HCEC 1CT (cell line): ENCODE measurements at places on chromosomes 3 and 15.

GRCh38 chr3:183548262-183548769 is 7.2 kb downstream of the KLHL6 start:
- DNase-seq: peak; percentile 35

GRCh38 chr3:174495928-174496327 is 363.2 kb upstream of the NAALADL2 start:
- peak; percentile 17 for DNase-seq

GRCh38 chr15:70169147-70169546 is 71.4 kb upstream of the TLE3 start:
- DNase-seq: no peak

DNA sequence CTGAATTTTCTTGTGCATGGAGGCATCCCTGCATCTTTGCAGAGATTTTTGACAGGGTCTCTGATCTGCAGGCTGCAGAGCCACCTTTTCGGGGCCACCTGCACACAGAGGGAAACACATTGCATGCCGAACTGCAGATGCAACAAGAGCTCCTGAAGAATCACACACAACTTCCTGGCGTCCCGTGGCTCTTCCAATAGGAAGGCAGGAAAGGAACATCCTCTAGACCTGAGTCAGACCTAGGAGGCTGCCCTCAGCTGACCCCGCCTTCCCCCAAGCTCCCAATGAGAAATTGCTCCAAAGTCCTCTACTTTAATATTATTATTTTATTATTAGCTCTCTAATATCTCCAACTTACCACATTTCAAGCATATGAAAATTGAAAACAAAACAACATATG is 213.2 kb upstream of the ARRDC4 start:
- no peak for DNase-seq

- no peak for DNase-seq
Observed at GRCh38 chr3:98662699-98663098, 69.3 kb upstream of the CPOX start.

DNA sequence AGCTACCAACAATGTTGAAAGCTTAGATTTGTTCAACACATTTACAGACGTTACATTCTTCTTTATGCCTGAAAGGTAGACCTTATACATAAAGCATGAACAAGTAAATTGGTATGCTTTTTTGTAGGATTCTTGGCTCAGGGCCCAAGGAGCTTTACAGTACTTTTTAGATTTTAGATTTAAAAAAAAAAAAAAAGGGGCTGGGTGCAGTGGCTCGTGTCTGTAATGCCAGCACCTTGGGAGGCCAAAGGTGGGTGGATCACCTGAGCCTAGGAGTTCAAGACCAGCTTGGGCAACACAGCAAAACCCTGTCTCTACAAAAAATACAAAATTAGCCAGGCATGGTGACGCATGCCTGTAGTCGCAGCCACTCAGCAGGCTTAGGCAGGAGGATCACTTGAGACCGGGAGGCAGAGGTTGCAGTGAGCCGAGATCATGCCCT is 39.7 kb downstream of the MEF2A start:
- DNase-seq: no peak

DNA sequence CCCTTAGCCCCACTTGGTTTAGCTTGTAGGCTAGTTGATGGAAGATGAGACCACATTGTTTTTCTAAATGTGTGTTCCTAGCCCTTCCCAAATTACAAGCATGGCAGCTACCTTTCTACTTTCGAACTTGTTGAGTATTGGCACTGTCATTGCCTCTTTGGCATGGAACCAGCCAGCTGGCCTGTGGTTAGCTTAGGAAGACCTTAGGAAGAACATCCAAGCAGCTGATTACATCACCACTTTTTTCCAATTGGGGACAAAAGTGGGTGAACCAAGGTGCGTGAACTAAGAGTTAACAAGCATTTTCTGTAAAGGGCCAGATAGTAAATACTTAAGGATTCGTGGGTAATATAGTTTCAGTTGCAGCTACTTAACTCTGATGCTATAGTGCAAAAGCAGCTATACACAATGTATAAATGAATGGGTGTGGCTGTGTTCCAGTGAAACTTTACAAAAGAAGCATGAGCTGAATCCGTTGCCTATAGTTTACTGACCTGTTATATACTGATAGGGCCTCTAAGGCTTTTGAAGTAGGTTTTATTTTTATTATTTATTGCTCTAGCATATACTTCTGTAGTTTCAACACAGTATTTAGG is 8.5 kb downstream of the KLHL18 start:
- DNase-seq: no peak

GRCh38 chr3:64686446-64686908 is 1.3 kb downstream of the ADAMTS9 start:
- DNase-seq: peak; percentile 35

GRCh38 chr3:35187908-35188307 is 451.4 kb upstream of the ARPP21 start:
- no peak for DNase-seq

DNA sequence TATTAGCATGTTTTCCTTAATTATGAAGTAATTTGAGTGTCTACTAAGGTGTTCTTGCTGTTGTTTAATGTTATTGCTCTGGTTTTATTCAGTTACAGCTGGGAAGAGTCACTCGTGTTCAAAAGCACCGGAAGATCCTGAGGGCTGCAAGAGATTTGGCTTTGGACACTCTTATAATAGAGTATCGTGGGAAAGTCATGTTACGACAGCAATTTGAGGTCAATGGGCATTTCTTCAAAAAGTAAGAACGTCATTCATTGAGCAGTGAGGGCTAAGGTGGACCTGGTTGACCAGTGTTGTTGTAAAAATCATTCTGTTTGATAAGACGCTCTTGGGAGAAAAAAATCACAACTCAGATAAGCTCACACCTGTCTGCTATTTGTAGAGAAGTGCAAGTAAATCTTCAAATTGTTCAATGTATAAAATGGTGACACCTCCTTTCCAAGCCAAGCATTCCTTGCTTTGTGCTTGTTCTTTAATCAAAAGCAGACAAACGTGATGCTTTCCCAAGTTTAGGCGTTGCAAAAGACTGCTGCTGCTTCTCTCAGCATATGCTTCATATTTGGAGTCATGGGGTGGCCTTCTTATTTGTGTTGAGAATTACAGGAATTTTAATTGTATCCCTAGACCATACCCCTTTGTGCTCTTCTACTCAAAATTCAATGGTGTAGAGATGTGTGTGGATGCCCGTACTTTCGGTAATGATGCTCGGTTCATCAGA is 44.2 kb downstream of the SETD5 start:
- no peak for DNase-seq

- DNase-seq: no peak
Observed at GRCh38 chr3:171508206-171508605, 48.0 kb upstream of the TNIK start.

- peak; percentile 40 for DNase-seq
Observed at GRCh38 chr3:113496924-113497323, 18.0 kb downstream of the SPICE1 start.

DNA sequence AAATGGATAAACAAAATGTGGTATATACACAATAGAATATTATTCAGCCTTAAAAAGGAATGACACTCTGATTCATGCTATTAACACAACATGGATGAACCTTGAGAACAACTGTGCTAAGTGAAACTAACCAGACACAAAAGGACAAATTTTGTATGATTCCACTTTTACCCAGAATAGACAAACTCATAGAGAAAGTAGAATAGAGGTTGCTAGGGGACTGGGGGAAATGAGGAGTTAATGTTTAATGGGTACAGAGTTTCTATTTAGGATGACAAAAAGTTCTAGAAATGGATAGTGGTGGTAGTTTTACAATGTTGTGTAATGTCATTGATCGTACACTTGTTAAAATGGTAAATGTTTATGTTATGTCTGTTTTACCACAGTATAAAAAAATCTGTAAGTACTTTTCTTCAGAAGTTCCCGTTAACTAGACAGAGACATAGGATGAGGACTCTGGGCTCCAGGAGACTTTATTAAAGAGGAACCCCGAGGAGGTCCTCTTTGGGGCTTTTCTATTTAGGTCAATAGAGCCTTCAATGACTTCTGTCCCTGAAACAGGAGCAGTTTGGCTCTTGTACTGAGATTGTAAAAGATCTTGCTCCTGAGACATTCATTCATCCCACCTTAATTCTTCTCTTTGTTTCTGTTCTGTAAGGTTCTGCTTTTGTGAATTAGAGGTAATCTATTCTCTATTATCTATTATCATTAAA is 24.5 kb downstream of the ABHD6 start:
- no peak for DNase-seq

GRCh38 chr3:114376516-114377185 is 82.8 kb downstream of the TIGIT start:
- no peak for DNase-seq

GRCh38 chr15:68113273-68113672 is 59.2 kb downstream of the PIAS1 start:
- DNase-seq: peak; percentile 30

GRCh38 chr15:40238532-40239403 is at the start of gene PAK6:
PAK6 (plus strand) TSS chr15:40239063; CDS start chr15:40264786, 25,723 bp downstream.
- DNase-seq: peak; percentile 35

GRCh38 chr3:152325136-152325535 is 56.4 kb downstream of the MBNL1 start:
- DNase-seq: no peak

DNA sequence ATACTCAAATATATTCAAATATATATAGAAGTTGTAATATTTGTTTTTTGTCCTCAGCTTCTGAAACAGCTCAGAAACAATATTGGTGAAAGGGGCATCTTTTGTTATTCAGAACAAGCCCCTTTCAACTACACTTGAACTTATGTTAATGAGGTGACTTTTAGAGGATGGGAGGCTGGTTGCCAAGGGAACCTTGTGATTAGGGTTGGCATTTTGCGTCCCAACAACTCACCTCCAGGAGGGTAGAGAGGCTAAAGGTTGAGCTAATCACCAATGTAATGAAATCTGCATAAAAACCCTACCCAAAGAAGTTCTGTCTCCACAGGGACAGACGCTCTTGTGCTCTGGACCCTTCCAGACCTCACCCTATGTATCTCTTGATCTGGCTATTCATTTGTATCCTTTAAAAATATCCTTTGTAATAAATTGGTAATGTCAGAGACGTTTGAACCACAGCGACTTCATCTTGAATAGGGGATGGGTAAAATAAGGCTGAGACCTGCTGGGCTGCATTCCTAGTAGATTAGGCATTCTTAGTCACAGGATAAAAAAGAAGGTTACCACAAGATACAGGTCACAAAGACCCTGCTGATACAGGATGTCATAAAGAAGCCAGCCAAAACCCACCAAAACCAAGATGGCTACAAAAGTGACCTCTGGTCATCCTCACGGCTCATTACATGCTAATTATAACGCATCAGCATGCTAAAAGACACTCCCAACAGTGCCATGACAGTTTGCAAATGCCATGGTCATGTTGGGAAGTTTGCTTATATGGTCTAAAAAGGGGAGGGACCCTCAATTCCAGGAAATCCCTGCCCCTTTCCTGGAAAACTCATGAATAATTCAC is 111.1 kb downstream of the FMN1 start:
- DNase-seq: no peak

GRCh38 chr3:111577798-111578685 is 17.1 kb downstream of the ZBED2 start:
- peak; percentile 86 for DNase-seq

DNA sequence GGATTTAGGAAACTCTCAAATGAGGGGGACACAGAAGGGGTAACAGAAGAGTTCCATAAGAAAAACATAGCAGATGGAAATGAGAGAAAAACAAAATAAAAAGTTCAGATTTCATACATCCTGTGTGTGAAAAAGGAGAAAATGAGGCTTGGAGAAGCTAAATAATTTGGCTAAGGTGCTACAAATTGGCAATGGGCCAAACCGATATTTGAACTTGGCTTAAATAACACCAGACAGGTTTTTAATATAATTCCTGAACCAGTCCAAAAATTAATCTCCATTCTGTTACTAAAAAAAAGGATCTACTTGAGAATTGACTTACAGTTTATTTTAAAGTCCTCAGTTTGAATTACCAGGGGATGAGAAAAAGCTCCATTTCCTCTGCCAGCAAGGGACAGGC is 342.9 kb upstream of the DPH6 start:
- DNase-seq: no peak

DNA sequence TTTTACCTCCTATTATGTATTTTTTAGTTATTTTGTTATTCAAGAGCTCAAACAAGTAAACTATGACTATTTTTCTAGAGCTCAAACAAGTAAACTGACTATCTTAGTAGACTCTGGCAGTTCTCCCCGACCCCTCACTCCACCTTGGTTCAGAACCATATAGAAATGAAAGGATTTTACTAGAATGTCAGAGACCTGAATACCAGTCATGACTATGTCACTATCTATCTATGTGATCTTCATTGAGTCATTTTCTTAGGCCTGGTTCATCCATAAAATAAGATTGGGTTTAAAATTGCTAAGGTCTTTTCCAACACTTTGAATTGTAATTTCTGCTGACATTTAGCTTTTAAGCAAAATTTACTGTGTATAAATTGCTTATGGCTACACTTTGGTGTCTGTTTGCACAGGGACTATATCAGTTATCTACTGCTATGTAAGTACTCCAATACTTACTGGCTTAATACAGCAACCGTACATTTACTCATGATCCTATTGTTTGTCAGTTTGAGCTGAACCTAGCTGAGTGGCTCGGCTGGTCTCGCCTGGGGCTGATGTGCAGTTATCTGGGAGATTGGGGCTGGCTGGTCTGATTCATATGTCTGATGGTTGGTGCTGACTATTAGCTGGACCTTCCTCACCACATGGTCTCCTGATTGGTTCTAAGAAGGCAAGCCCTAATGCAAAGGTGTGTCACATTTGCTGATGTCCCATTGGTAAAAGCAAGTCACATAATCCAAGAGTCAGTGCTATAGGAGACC is 37.0 kb downstream of the RASA2 start:
- DNase-seq: no peak

DNA sequence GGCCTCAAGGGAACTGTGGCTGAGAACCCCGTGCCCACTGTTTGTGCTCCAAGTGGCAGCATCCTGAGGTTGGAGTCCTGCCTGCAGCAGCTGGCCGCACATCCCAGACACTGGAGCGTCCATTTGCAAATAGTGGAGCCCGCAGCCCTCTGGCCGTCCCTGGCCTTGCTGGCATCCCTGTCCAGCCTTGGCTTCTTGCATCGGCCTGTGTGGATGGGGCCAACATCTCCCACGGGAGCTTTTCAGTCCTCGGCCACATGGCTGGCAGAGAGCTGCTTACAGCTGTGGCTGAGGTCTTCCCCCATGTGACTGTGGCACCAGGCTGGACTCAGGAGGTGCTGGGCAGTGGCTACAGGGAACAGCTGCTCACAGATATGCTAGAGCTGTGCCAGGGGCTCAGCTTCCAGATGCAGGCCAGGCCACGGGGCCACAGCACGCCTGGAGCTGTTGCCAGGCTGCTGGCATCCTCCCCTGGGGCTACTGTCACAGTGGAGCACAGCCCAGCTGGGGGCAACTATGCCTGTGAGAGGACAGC is 71.2 kb downstream of the FAM43A start:
- DNase-seq: no peak

DNA sequence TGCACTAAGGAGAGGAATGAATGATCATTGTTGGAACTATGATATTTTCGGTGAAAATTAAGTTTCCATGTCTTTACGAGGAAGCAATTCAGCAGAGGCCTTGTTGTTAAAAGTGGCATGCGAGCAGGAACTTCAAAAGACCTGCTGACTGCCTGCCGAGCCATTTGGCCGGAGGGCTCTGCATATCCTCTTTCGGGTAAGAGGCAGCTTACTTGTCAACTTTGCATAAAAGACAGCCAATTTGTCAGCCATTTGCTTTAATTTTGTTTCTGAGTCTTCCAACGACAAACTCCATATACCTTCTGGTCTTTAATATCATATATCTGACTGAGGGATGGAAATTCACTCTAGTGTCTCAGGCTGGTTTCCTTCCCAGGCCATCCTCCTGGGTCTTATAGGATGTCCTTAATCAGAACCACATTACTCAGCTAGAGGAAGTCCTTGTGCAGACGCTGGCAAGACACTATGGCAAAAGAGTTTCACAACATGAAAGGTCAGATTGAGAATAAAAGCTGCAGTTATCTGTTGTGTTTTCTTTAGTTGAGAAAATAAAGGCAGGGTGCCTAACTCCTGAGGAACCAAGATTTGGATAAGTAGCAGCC is 128.7 kb upstream of the WNT5A start:
- no peak for DNase-seq
